ENCODE measurements at places on chromosomes 5 and 9. TPM values are rescaled to one million over a fixed set of nuclear protein-coding genes. Genes with fewer than 3 reads are reported as not detected.

Gene FAM81B
- not detected for total RNA-seq

Gene GABRA6
- total RNA-seq, result not detected

Gene NR5A1
- not detected for total RNA-seq

Gene OR1J2
- not detected for total RNA-seq

Gene NFX1
- 16.3 TPM for total RNA-seq

Gene MSX2
- 3.8 TPM for total RNA-seq

DNA sequence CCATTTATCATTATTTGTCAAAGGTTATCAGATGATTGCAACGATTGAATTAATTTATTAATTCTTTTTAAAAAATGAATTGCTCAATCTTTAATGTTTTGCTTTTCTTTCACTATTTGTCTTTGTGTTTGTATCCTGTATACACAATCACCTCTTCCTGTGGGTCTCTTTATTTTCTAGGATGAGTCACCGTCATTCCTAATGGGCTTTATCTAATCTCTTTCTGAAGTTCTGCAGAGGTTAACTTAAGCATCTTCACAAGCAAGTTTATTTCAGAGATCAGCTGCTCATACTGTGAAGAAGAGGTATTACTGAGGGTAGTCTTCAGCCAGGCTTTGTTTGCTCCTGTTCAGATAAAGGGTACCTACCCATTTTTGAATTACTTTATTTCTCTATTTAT, 323.9 kb downstream of the NNT start:
- DNase-seq, result no peak

GRCh38 chr9:23659346-23660006, 166.6 kb downstream of the ELAVL2 start:
- no peak for DNase-seq

- no peak for DNase-seq
These were observed 55.1 kb downstream of the ASS1 start for GRCh38 chr9:130499804-130500263.

DNA sequence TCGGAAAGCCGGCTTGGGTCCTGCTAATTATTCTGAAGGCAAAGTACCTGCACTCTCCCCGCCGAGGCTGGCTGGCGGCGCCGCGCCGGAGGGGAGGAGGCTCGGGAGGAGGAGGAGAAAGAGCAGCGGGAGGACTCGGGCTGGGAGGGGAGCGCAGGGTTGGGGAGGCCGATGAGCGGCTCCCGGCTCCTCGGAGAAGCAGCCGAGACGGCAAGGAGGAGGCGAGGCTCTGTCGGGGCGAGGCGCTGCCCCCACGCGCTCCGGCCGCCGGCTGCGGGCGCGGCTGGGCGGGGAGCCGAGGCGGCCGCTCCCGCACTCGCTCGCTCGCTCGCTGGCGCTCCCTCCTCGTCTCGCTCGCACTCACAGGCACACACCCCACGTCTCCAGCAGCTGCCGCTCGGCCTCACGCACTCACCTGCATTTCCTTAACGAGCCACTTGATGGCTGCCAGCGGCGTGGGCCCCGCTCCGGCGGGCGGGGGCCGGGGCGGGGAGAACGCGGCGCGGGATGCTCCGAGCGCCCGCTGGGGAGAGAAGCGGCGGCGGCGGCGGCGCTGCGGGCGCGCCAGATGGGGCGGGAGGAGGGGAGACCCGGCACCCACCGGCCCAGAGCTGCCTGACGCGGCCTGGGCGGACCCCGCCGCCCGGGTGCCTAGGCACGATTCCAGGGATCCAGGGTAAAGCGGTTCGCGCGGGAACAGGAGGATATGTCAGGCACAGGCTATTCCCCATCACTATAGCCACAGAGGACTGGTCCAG, at the start of gene PTPRD:
PTPRD (minus strand) TSS at position 362 of the 758 bp plus-strand sequence.
- peak; percentile 27 for DNase-seq

GRCh38 chr5:141864371-141865370, 13.5 kb downstream of the PCDH1 start:
- DNase-seq, result no peak

GRCh38 chr5:16918156-16918555, 17.9 kb downstream of the MYO10 start:
- DNase-seq, result no peak

- no peak for DNase-seq
These were observed 136.8 kb downstream of the FRMD3 start for GRCh38 chr9:83401328-83401900.

DNA sequence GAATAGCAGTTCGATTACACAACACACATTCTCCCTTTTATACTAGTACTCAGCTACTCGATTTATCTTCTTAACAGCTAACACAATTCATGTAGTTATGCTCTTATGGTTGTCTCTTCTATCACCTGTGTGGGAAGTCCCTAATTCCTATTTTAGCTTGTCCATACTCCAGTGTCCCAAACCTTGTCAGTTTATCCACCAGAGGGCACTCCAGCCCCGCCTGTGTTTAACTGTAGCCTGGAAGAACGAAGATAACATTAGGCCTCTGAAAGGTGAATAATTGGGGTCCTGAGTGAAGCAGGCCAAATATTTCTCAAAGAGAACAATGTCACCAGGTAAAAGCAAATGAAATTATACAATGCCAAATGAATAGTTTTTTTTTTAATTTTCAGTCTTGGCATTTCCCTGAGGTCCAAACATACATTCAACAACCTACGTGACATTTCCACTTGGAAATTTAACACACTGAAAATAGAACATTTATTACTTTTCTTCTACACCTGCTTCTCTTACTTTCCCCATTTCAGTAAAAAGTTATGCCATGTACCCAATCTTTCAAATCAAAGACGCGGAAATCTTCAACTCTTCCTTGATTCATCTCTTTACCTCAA, 560.7 kb downstream of the HTR1A start:
- peak; percentile 28 for DNase-seq

- no peak for DNase-seq
These were observed 294.7 kb upstream of the SLC30A5 start for GRCh38 chr5:68798877-68799843.

DNA sequence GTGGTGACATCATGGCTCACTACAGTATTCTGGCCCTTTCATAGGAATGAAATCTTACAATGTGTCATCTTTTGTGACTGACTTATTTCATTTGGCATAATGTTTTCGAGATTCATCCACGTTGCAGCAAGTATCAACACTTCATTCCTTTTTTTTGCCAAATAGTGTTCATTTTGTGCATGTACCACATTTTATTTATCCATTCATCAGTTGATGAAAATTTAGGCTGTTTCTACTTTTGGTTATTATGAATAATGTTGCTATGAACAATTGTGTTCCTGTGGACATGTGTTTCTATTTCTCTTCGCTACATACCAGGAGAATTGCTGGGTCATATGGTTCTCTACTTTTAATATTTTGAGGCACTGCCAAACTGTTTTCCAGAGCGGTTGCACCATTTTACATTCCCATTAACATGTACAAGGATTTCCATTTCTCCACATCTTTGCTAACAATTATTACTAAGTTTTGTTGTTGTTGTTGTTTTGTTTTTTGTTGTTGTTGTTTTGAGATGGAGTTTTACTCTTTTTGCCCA, 43.5 kb downstream of the RMI1 start:
- no peak for DNase-seq

Measured in RPMI7951 (cell line).